ENCODE measurements at places on chromosomes 7 and 10. TPM values are rescaled to one million over a fixed set of nuclear protein-coding genes. Genes with fewer than 3 reads are reported as not detected.

The SYT15 gene
- 5.4 TPM for total RNA-seq

The SPACDR gene
- total RNA-seq: not detected

The DENND10 gene
- total RNA-seq: 42.2 TPM

The NEUROG3 gene
- total RNA-seq: not detected

The NPC1L1 gene
- 0.49 TPM for total RNA-seq

The ANKRD61 gene
- total RNA-seq: not detected

The BMPR1A gene
- 33.1 TPM for total RNA-seq

DNA sequence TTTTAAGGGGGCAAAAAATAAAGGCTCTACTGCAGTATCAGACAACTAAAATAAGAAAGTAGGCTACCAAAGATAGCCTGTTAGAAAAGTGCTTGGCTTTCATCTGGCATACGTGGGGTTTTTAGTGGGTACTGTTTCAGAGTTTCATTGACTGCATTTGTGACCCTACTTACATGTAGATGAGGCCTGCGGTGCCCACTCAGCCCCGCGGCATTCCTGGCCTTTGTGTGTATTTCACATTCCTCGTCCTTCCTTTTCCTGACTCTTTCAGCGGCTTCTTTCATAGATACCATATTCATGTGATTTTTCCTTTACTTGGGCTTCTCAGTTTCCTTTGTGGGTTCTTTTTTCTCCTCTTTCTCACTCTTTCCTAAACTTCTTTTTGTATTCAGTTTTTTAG is 50.7 kb downstream of the UBE3C start:
- DNase-seq: no peak

DNA sequence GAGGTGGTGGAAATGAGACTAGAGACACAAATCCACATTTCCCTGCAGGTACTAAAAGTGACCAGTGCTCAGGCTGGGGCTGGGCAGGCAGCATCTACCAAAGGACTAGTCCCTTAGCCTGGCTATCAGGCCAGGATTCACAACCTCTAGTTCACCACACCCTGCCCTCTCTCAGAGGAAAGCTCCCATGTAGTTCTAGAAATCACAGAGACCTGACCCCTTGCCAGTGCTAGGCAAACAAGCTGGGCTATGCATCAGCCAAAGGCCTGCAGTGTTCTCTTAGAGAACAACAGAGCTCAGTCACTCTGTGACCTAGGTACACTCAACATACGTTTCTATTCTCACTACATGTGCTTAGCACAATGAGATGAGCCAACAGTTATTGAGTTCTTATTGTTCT is 26.7 kb upstream of the LRRC4 start:
- DNase-seq: no peak

DNA sequence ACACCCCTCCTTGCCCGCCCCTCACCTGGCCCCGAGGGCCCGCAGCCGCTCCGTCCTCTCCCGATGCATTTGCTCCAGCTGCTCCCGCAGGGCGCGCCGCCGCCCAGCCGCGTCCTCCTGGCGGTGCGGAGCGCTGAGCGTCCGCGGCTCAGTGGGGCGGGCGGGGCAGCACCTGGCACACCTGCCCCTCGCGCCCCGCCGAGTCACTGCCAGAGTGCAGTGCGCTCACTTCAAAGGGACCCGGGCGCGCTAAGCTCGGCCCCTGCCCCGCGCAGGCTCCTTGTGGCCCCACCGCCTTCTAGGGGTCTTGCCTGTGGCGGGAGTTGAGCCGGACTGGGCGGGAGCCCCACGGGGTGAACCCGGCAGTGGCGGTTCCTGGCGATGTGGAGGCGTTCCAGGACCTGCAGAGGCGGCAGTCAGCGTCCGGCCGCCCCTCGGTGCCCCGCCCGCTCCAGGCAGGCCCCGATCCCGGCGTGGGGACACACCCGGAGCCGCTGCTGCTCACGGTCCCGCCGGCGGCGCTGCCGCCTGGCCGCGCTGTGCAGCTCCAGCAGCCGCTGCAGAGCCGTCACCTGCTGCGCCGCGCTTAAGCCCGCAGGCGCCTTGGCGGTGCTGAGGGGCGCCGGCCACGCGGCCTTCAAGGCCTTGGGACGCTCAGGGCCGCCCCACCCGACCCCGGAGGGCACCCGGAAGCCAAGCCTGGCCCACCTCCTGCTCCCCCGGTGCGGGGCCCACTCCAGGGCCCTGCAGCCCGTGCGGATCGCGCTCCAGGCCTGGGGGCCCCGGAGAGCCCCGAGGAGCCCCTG is 6.7 kb downstream of the ATP6V1F start:
- no peak for DNase-seq

DNA sequence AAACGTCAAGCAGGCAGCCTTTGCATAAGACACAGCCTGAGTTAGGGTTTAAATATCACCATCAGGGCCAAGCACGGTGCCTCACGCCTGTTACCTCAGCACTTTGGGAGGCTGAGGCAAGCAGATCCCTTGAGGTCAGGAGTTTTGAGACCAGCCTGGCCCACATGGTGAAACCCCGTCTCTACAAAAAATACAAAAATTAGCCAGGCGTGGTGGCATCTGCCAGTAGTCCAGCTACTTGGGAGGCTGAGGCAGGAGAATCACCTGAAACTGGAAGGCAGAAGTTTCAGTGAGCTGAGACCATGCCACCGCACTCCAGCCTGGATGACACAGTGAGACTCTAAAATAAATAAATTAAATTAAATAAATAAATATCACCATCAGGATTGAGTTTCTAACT is 33.0 kb downstream of the SRPK2 start:
- DNase-seq: no peak

GRCh38 chr7:44974549-44974948 is 4.3 kb downstream of the MYO1G start:
- no peak for DNase-seq

GRCh38 chr10:86642021-86642420 is 12.3 kb upstream of the OPN4 start:
- no peak for DNase-seq

DNA sequence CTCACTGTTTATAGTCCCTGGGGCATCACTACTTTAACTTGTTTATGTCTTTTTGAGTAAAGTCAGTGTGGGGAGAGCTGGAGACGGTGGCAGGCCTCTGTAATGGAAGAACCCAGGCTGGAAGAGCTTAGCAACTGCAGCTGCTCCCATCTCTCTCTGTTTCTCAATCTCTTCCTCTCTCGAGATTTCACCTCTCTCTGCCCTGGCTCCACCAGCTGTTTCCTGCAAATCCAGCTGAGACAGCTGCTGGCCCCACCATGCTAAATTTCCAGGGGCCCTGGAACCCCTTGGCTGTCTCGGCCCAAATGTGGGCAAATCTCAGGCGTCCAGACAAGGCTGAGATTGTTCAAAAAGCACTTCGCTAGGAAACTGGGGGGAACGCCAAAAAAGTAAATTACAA is 25.8 kb upstream of the SLF2 start:
- no peak for DNase-seq

GRCh38 chr10:96420228-96421009 is 61.6 kb upstream of the OPALIN start:
- no peak for DNase-seq

DNA sequence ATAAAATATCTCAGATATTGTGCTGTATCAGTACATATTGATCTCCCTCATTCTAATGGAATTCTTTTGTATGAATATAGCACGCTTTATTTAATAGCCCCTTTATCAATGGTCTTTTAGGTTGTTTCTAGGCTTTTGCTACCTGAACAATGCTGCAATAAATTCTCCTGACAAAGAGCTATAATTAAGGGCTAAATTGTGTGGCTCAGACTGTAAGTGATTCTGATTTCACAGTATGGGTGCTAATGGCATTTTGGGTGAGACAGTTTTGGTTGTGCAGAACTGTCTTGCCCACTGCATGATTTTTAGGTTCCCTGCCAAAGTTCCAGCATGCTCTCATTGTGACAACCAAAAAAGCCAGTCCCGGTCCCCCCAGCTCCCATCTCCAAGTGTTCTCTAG is 363.2 kb downstream of the REEP3 start:
- no peak for DNase-seq

DNA sequence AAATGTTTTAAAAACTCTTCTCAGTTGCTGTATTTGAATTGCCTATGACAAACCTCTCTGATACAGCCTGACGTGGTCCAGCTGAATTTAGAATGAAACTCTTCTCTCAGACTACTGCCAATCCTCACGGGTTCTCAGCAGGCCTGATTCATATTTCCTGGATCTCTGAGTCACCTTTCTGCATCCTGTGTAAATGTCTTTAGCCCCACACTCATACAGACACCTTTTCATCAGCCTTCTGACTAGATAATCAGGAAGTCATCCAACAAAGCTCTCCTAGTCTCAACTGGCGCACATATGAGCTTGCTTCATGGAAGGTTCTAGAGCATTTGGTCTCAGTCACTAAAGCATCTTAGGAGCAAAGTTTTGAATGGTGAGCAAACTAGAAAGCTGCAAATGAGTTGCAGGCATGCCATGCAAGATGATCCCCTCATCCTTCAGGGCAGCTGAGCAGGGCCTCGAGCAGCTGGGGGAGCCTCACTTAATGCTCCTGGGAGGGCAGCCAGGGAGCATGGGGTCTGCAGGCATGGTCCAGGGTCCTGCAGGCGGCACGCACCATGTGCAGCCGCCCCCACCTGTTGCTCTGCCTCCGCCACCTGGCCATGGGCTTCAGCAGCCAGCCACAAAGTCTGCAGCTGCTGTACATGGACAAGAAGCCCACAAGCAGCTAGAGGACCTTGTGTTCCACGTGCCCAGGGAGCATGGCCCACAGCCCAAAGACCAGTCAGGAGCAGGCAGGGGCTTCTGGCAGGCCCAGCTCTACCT is 182.8 kb downstream of the ARHGAP12 start:
- no peak for DNase-seq

GRCh38 chr7:64990936-64991335 is at the start of gene ZNF117:
ZNF117 (minus strand) TSS chr7:64991036.
- no peak for DNase-seq

DNA sequence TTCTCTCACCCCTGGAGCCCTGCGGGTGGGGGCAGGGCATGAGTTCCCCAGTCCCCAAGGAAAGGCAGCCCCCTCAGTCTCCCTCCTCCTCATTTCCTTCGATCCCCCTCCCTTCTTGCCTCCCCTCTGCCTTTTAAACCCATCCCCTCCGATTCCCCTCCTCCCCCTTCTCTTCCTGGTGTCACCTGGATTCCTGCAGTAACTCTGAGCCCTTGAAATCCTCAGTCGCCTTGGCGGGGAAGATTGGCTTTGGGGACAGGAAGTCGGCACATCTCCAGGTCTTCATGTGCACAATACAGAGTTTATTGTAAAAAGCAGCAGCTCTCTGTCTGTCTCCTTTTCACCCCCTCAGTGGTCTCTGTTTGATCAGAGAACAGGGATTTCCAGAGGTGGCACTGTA is 1.3 kb upstream of the MUC12 start:
- no peak for DNase-seq

DNA sequence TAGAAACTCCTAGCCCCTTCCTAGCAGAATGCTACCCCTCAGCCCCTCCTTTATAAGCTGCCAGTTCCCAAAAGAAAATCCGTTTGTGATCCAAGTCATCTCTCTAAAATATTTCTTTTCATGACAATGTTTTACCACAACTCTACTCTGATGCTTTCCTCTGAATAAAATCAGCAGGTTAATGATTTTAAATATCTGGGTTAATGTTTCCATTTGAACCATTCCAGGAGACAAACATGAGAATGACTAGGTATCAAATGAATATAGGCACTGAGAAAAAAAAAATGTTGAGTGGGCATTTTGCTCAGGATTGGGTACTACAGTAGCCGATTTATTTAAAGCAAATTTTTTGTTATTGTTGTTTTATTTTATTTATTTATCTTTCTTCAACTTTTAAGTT is 360.3 kb downstream of the WDR11 start:
- no peak for DNase-seq

DNA sequence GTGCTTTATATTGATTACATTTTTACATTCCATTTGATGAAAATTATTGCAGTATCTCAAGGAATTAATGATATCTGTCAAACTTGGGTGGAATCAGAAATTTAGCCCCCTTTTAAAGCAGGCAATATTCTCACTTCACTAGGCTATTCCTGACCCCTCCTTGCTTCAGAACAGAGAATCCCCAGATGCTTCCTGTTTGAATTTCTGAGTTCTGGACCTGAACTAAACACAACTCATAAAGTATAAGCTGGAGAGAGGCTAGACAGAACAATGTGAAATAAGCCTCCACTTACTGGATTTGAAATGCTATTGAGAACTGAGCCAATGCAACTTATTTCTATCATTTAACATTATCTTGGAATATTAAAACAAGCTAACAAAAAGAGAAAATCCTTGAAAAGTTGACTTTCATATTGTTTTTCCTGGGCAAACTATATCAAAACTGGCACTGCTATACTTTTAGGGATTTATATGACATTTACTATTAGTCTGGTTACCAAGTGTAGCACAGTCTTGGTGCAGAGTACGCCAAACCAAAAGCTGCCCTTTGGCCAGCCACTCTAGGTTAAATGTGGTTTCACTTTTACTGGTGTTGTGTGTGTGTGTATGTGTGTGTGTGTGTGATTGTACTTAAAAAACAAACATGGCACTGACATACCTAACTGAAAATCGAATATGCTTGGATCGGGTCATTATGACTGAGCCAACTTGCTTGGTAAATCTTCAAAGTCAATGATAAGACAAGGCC is 19.0 kb upstream of the AGMO start:
- no peak for DNase-seq

DNA sequence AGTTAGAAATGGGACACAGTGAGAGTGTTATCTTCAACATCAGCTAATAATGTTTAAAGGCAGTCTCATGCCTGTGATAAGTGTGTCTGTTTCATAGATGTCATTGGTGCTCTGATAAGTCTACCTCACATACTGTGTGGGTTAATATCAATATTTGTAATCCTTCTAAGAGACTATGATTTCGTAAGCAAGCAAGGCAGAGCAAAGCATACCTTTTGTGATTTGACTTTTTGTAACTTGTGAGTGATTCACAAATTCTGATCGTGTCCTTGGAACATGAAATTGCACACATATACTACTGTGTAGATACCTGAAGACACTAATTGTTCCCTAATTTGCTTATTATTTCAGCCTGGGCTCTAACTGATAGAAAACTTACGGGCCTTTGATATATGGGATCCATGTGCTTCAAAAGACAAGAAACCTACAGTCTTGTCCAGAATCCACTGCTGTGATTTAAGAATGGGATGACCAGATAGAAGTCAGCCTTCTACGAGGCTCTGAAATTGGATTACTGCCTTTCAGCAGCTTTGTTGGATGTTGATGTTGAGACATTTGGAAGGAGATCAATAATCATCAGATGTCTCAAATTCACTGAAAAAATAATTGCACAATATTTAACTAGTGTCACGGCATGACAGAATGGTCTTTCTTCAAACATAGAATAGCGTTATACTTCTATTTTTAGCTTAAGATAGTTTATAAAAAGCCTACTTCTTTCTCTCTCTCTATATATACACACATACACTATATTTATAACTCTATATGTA is 63.2 kb upstream of the KLF6 start:
- DNase-seq: no peak

DNA sequence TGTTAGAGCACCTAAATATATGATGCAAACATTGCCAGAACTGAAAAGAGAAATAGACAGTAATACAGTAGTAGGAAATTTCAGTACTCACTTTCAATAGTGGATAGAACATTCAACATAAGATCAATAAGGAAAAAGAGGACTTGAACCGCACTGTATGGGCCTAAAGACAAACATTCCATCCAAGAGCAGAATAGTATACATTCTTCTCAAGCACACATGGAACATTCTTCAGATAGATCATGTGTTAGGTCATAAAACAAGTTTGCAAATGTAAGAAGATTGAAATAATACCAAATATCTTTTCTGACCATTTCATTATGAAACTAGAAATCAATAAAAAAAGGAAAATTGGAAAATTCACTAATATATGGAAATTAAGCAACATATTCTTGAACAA is 185.4 kb upstream of the FOXP2 start:
- no peak for DNase-seq

All from vagina (tissue), 2 donors.